ENCODE measurements at places on chromosomes 2 and 18.

DNA sequence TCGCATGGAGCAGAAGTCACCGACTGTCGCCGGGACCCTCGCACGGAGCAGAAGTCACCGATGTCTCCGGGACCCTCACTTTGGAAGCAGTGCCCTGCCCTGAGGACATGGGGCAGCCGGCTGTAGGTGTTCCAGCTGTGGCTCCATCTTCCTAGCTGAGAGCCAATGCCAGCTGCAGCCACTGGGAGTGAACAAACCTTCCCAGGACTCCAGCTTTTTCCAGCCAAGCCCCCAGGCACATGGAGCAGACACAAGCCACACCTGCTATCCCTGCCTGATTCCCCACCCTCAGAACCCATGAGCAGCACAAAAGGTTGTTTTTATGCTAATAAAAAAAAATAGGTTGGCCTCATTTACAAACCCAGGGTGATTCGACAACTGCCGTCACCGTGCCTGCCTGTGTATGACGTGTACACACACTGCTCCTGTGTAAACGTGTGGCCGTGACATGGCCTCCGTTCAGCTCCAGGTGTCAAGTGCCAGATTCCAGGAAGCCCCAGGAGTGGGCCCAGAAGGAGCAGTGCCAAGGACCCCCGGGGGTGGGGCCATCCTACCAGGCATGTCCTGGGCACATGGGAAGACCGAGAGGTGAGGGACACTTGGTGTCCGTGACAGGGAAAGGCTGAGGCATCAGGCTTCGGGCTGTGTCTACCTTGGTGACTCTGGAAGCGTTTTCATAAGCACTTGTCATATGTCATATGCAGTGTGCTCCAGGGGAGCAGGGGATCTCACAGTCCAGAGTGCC, 91.5 kb downstream of the EIPR1 start:
- DNase-seq: no peak

DNA sequence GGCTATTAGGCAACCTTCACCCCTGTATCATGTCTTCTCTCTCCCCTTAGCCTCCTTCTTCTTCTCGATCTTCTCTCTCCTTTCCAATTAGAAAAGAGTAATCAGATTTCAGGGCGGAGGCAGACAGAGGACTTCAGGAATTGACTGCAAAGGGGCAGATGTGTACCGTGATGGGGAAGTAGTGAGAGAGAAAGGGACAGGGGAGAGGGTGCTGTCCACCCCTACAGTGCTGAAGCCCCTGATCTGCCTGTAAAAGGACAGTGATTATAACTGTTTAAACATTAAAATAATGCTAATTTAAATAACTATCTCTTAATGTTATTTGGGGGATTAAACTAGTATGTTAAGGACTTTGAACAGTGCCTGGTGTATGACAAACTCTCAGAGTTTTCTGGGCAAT, 178.5 kb downstream of the ACTR3 start:
- DNase-seq: no peak

GRCh38 chr2:75327334-75327733, 128.0 kb upstream of the TACR1 start:
- no peak for DNase-seq

DNA sequence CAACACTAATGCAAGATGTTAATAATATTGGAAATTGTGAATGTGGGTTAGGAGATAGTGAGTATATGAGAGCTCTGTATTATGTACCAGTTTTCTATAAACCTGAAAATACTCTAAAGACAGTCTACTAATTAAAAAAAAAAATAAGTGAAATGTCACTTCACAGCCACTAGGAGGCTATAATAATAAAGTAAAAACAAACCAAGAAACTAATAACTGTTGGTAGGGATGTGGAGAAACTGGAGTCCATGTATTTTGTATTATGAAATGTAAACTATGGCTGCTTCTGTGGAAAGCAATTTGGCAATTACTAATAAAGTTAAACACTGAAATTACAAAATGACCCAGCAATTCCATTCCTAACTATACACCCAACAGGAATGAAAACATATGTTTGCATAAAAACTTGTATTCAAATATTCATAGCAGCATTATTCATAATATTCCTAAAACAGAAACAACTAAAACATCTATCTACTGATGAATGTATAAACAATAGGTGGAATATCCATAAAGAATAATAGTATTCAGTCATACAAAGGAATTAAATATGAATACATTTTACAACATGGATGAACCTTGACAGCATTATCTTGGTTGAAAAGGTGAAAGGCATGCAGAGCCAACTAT, 36.2 kb downstream of the CCDC178 start:
- no peak for DNase-seq

- no peak for DNase-seq
Measured at GRCh38 chr2:133790711-133791110, 222.4 kb upstream of the NCKAP5 start.

GRCh38 chr2:149399934-149400615, 69.7 kb downstream of the LYPD6 start:
- DNase-seq: no peak

GRCh38 chr18:43590182-43590903, 313.1 kb upstream of the SYT4 start:
- DNase-seq: no peak

GRCh38 chr18:49020621-49021021, 69.9 kb upstream of the SMAD7 start:
- no peak for DNase-seq

DNA sequence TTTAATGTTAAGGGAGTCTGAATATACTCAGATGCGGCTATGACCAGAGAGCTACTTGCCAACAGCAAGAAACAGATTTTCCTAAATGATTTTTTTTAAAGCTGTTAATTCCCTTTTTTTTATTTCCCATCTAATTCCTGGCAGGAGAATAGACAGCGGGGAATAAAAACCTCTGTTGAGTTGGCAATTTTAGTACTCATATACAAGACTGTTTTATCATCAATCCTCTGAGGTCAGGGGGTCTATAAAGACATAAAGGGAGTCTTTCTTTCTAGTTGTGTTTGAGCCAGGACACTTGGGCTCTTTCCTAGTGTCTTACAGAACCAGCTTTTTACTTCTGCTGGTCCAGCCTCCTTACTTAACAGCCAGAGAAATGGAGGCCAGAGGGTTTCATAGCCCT, 29.4 kb downstream of the MAIP1 start:
- no peak for DNase-seq

GRCh38 chr2:204665771-204666170, 120.5 kb downstream of the PARD3B start:
- DNase-seq: no peak

DNA sequence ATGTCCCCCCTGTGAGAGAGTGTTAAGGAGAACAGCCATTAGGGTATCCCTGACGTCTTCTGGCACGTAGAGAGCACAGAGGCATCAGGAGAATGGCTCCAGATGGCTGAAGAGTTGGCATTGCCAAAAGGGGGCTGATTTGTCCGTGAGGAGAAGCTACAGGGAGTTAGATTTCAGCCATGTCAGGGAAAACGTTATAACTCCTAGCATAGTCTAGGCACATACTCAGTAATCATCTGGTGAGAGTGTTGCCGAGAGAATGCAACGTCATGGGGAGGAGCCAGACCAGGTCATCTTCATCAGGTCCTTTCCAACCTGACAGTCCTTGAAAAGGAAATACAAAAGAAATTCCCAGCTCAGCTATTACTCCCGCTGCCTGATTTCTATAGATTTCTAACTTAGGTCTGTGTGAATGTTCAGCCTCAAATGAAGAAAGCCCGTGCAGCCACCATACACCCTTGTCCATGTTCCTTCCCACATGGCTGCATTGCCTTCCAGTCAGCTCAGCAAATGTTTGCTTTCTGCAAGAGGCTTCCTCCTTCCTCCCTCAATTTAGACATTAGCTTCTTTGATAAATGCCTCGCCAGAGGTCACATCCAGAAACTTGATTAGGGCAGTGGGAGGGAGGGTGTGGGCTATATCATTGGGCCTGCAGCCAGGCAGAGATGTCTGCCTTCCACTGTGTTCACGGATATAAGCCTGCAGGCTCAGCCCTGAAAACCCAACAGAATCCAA, 93.0 kb downstream of the STPG4 start:
- no peak for DNase-seq

DNA sequence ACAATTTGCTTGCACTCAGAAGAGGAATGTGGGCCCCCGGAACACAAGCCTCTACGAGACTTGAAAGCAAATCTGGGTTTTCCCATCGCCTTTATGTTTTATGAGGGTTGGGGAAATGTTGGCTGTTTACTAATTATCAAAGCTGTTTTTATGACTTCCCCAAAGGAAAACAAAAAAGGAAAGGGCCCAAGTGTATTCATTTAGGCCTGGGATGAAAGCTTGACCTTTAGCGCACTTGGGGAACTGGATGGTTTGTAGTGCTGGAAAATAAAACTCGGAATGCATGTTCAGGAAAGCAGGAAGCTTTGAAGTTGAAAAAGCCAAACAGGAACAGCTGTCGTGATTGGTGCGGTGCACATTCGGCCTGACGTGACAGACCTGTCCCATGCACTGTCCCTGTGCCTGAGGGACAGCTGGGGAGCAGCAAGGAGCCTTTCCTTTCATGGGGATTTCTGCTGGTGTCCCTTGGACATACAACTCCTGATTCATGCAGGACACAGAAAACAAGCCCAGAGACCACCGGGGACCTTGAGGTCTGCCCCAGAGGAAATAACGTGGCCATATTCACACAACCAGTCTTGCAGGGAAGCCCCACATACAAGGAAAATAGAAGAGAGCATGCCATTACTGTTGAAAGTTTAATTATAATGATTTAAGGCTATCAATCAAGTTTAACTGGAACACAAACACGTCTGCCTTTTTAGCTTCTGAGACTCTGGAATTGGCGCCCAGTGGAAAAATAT, 169.7 kb upstream of the APCDD1 start:
- DNase-seq: no peak

GRCh38 chr2:10923008-10923375, 11.3 kb downstream of the KCNF1 start:
- no peak for DNase-seq

DNA sequence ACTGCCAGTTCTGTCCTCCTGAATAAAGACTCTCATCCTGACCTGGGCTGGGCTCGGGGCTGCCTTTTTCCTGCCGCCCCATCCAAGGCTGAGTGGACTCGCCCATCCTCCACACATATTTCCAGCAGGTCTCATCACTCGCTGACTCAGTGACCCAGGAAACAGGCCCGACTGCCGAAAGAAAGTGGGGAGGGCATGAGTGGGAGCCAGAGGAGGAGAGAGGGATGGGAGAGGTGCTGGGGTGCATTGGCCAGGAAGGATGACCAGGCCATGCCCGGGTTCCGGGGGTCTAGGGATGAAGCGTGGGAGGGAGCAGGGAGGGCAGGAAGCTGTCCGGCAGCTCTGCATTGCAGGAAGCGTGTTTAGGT, 66.7 kb downstream of the TWIST2 start:
- DNase-seq: no peak

DNA sequence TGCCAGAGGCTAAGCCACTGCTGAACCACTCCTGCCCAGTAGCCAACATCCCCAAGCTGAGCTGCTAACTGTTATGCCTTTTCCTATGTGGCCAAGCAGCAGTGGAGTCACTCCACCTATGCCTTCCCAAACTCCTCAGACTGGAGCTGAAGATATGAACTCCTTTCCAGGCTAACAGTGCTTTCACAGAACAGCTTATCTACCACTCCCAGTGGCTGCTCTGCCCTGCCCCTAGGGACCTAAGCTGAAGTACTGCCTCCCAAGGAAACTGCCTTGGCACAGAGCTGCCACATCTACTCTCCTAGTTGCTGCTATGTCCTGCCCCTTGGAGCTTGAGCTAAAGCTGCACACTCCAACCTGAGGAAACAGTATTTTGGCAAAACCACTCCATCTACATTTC, 275.9 kb downstream of the RBM43 start:
- no peak for DNase-seq

DNA sequence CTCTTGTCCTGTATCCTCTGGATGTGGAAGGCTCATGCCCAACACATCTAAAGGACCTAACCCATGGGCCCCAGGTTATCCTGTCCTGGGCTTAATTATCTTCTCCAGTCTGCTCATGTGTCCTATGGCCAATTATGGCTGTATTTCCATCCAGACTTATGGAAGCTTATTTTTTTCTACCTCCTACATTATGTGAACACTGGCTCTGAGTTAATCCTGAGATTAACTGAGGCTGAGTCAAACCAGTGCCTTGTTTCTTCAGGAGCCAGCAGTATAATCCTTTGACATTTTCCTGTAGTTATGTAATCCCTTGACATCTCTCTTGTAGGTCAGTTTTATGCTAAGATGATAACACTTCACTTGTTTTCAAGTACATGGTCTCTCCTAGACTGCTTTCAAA, 213.6 kb downstream of the PMAIP1 start:
- DNase-seq: no peak

DNA sequence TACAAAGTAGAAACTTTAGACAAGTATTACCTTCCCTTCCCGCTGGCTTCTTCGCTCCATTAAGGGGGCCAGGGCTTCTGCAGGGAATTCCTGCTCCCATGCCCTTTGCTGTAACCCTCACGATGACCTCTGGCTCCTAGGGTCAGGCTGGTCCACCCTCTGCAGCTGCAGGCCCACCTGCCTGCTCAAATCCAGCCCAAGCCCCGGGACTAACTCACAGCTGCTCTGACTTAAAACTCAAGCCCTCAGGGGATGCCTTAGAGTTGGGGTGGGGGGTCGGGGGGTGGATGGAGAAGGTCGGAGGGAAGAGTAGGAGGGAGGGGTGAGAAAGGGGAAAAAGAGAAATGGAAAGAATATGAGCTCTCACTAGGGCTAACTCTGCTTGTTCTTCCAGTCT, 4.9 kb downstream of the IGFBP5 start:
- DNase-seq: no peak

DNA sequence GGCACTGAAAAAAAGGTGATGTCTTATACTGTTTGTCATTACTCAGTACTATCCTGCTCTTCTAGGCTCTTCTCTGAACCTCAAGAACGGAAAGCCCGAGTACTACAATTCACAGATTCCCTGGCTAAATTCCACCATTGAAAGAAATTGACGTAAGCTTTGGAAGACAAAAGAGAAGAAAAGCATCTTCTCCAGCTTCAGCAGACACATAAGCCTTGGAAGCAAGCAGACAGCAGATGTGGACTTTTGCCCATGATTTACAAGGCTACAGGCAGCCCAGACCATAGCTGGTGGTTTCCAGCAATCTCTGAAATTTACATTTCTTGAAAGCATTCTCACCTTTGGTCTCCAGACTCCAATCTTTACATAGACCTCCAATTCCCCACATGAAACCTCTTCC, 289.0 kb downstream of the C1D start:
- no peak for DNase-seq

- no peak for DNase-seq
Measured at GRCh38 chr2:64763126-64763525, 109.4 kb upstream of the SERTAD2 start.

- no peak for DNase-seq
Measured at GRCh38 chr2:55063713-55064323, 13.6 kb upstream of the RTN4 start.

- DNase-seq: no peak
Measured at GRCh38 chr2:229282758-229283546, 11.9 kb upstream of the PID1 start.

Data from stimulated activated CD4-positive, alpha-beta T cell treated with anti-CD3 and anti-CD28 coated beads, TNF-alpha, amount 100 ng/mL, for 1 hour (primary cell).